ENCODE measurements at places on chromosomes 16 and 17.

GRCh38 chr16:29156511-29156910 is 171.7 kb downstream of the LAT start:
- DNase-seq: no peak

GRCh38 chr16:74577882-74578366 is 29.0 kb downstream of the GLG1 start:
- no peak for DNase-seq

DNA sequence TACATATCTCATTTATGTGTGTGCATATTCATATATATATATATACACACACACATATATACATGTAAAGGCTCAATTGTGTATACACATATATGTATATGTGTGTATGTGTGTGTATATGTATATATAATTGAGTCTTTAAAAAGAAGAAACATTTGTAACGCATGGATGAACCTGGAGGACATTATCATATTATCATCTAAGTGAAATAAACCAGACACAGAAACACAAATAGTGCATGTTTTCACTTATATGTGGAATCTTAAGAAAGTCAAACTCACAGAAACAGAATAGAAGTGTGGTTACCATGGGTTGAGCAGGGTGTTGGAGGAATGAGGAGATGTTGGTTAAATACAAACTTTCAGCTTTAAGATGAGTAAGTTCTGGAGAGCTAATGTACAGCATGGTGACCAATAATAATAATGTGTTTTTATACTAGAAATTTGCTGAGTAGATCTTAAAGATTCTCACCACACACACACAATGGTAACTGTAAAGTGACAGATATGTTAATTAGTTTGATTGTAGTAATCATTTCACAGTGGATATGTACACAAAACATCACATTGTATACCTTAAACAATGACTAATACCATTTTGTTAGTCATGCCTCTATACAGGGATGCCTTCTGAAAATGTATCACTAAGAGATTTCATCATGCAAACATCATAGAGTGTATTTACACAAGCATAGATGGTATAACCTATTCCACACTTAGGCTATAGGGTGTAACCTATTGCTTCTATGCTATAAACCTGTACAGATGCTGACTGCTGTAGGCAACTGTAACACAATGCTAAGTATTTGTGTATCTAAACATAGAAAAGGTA is 132.6 kb upstream of the CACNG5 start:
- no peak for DNase-seq

GRCh38 chr17:21029036-21029435 is 13.8 kb downstream of the USP22 start:
- DNase-seq: no peak

GRCh38 chr17:73427198-73427597 is 115.4 kb upstream of the CDC42EP4 start:
- no peak for DNase-seq

DNA sequence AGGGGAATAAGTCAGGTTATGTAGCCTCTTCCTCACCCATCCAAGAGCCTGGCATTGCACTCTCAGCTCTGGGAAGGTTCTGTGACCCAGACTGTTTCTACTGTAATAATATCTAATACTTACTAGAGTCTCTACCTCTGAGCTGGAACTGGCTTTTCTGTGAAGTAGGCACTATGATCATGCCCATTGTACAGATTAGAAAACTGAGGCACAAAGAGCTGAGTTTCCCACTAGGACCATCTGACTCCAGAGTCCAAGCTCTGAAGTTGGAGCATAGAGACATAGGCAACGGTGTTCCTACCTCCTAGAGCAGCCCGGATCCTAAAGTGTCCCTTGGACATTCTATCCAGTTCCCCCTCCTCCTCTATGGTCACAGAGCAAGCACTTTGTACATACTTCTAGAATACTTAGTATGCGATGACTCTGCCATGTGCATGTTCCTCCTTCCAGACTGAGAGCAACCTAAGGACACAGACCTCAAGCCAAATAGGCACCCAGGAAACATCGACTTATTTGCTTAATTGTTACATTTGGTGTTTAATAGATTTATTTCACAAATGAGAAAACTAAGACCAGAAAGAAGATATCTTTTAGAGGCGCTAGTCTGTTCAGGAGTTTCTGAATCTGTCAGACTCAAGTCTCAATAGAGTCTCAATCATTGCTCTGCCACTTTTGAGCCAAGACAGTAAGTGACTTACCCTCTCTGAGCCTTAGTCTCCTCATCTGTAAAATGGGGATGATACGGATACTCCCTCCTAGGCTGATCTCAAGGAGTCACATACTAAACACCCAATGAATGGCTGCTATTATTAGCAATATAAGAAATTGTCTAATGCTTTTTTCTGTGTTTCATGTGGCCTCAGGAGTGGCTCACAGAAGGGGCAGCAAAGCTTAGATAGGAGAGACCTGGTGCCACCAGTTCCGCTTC is 3.6 kb downstream of the CLEC19A start:
- no peak for DNase-seq

DNA sequence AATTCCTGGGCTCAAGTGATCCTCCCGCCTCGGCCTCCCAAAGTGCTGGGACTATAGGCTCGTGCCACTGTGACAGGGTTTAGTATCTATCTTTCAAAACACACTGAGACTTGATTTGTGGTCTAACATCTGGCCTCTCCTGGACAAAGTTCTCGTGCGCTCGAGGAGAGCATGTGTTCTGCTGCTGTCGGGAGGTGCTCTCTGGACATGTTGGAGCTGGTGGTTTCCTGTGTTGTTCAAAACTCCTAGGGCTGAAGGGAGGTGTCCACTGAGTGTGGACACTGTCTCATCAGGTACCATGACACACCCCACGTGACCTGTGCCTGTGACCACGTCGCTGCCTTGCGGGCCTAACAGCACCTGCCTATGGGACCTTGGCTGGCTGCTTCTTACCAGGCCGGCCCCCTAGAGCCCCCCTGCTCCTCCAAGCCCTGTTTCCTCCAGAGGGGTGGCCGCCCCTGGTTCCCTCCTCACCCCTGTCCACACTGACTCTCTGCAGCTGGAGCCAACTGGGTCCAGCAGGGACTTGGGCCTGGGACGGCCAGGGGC is 5.6 kb downstream of the RFNG start:
- no peak for DNase-seq

GRCh38 chr16:55438281-55438680 is 40.7 kb upstream of the MMP2 start:
- DNase-seq: no peak

DNA sequence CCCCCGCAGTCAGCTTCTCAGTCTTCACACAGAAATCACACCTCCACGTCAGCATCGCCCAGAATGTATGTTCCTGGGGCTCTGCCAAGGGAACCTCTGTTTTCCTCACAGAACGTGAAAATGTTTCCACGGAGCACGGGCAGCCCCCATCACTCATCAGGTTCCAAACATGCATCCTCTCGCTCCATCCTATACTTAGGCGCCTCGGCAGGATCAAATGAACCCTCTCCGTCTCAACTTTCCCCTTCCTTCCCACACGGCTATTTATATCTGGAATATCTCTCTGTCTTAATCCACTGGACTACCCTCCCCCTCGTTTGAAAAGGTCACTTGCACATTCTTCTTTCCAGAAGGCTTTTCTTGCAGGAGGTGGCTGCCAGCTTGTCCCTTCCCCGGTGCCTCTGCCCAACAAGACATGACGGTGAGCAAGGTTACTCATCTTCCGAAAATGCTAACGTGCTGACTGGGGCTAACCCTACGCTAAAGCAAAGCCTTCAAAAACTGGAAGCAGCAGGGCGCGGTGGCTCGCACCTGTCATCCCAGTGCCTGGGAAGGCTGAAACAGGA is 21.6 kb downstream of the NXN start:
- no peak for DNase-seq

DNA sequence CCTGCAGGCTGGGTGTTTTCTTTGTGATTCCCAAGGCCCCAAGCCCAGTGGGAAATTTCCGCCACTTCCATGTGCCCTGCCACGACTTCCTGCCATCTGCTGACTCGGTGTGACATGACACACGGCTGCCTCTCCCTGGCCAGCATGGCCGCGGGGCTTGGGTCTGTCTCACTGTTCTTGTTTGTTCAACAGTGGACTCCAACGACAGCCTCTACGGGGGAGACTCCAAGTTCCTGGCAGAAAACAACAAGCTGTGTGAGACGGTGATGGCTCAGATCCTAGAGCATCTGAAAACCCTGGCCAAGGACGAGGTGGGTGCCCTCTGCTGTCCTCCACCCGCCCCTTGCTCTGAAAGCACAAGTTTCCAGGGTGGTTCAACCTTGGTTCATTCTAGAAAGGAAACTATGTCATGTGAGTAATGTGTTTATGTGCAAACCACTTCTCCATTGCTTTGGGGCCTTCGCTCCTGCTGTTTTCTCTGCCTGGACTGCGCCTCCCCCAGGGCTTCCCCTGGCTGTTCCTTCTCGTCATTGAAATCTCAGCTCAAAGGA is 26.8 kb downstream of the KNOP1 start:
- DNase-seq: no peak

- DNase-seq: no peak
Measured at GRCh38 chr17:80219763-80220053, 425 bp downstream of the SGSH start.

DNA sequence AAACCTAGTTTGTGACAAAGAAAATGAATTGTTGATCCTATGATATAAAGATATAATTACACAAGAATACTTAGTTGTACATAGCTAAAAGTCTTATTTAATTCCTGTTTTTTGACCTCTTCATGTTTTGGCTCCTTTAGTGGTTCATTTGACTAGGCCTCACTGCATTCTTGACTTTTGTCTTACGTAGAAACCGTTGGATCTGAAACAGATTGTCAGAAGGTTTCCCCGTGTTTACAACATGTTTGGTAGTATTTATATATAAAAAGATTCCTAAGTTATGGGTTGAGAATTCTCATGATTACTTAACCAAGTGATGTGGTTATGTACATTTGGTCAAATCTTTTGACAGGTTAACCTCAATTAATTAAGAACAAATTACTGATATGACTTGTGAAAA is 162.8 kb downstream of the BCAS3 start:
- DNase-seq: no peak

GRCh38 chr17:71192039-71192555 is 928.7 kb upstream of the SOX9 start:
- no peak for DNase-seq

DNA sequence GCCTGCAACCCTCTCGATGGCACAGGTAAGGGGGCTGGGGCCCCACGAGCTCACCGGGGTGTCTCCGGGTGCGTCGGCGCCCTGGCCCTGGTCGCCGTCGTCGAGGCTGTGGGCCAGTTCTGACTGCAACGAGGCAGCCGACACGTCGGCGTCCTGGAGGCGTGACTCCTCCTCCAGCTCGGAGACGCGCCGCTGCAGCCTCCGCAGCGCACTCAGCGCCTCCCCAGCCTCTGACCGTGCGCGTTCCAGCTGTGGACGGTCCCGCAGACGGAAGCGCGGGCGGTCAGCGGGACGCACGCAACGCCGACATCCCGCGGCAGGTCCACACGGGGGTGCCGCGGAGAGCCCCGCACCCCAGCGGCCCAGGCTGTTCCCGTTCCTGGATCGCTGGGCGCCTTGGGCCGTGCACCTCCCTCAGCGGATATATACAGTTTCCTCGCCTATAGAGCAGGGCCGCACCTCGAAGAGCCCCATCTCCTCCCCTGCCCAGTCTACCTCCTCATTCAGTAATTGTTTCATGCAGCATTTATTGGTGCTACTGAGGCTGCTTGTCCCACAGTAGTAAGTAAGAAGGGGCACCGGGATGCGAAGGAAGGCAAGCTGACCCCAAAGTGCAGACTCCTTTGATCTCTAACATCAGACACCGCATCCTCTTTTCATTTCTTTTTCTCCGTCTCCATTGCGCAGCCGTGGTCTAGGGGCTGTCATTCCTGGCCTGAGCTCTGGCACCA is 5.8 kb downstream of the THOC6 start:
- no peak for DNase-seq

- peak; percentile 18 for DNase-seq
Measured at GRCh38 chr16:90077757-90078578, 837 bp upstream of the PRDM7 start.

DNA sequence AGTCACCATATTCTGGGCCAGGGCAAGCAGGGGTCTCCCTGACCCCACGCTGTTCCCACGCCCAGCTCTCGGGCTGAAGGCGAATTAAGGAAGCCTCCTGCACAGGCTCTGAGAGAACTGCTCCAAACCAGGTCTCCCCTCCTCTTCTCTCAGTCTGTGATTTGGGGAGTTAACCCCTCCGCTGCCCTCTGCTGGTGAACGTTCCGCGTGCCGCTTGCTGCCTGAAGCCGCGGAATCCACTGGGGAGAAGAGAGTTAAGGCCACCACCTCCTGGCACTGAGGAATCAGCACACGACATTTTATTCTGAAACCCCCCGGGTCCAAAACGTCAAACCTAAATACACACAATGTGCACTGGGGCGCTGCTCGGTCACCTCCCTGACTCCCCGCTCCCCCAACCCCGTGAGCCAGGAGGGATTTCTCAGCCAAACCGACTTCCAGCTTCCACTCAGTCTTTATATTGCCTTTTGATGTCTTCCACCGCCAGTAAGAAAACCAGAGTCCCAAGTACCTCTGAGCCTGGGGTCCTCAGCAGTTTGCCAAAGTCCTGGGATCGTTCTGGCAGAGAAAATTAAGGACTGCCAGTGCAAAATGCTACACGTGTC is 54.4 kb upstream of the RCVRN start:
- DNase-seq: no peak

GRCh38 chr17:54270499-54270898 is 447.8 kb downstream of the KIF2B start:
- DNase-seq: no peak

GRCh38 chr16:20141956-20142355 is 68.3 kb upstream of the GPR139 start:
- DNase-seq: no peak

DNA sequence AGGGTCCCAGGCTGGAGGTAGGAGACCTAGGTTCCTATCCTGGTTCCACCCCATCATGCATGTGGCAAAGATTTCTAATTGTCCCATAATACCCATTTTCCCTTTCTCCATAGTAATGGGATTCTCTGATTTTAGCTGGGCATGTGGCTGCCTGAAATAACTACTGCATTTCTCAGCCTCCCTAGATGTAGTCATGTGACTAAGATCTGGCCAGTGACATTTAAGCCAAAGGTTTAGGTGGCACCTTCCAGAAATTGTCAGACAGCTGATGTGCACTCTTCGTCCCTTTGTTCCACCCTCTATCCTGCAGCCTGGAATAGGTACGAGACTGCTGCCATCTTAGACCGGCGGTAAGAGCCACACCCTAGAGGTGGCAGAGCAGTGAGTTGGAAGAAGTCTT is 8.2 kb downstream of the NXPH3 start:
- no peak for DNase-seq

GRCh38 chr17:56119191-56119590 is 34.1 kb upstream of the ANKFN1 start:
- DNase-seq: no peak

Measured in T follicular helper cell (primary cell).